Hematopoietic multipotent progenitor cell treated with erythropoietin and hydrocortisone succinate and interleukin-3 and kit ligand, for 17 days (in vitro differentiated cells): ENCODE measurements at places on chromosomes 5 and 9.

GRCh38 chr5:92518318-92518904 is 1062.6 kb downstream of the NR2F1-AS1 start:
- DNase-seq: no peak

DNA sequence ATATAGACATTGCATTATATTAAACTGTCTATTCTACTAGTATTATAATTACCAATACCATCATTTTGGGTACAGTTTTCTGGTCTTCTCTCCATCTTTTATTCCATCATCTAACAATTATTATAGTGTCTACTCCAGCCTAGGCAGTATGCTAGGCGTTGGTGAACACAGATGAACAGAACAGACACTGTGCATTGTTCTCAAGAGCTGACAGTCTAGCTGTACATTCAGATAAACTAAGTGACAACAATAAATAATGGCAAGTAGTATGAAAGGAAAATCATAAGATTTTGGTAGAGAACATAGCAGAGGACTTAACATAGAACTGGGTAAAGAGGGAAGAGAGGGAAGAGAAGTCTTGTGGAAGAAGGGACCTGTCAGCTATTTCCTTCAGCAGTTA is 12.5 kb upstream of the SGCD start:
- DNase-seq: no peak

GRCh38 chr9:87748881-87749280 is 23.0 kb downstream of the CTSL start:
- no peak for DNase-seq

DNA sequence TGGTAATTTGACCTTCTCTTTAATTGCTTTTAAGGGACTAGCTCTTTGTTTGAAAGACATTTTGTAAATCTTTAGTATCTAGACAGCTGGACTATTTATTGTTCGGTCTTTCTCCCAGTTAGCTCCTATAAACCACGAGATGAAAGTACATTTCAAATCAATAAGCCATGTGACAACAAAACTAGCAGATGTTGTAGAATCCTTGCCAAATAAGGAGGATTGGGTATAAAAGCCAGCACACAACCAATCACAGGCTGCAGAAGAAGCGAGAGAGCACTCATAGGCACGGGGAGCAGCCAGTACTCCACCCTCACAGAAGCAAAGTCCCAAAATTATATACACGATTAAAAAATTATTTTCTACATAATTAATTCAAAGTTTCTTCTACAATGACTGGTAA is 8.1 kb upstream of the OMD start:
- no peak for DNase-seq

GRCh38 chr5:100731768-100732167 is 171.3 kb downstream of the ST8SIA4 start:
- DNase-seq: no peak
